ENCODE measurements at places on chromosomes 2 and 18. TPM values are rescaled to one million over a fixed set of nuclear protein-coding genes. Genes with fewer than 3 reads are reported as not detected.

LYG1 gene
- total RNA-seq: not detected

HOXD1 gene
- 0.13 TPM for total RNA-seq

EVX2 gene
- total RNA-seq: not detected

CD28 gene
- 0.11 TPM for total RNA-seq

RBKS gene
- total RNA-seq: 2.8 TPM

CNRIP1 gene
- total RNA-seq: 37.7 TPM

HRH4 gene
- not detected for total RNA-seq

IHH gene
- not detected for total RNA-seq

RNF152 gene
- 5.4 TPM for total RNA-seq

METTL4 gene
- total RNA-seq: 16.9 TPM

NPPC gene
- total RNA-seq: not detected

GPC1 gene
- total RNA-seq: 101 TPM

GPR45 gene
- total RNA-seq: not detected

PARD6G gene
- 0.22 TPM for total RNA-seq

HJURP gene
- total RNA-seq: 13.2 TPM

LYPD6B gene
- total RNA-seq: 3.9 TPM

SERPINB4 gene
- total RNA-seq: not detected

TYMS gene
- total RNA-seq: 16.8 TPM

OSBPL6 gene
- 6.3 TPM for total RNA-seq

IL18R1 gene
- total RNA-seq: 1.5 TPM

B4GALT6 gene
- 2.4 TPM for total RNA-seq

FMNL2 gene
- 19.6 TPM for total RNA-seq

CMPK2 gene
- 0.13 TPM for total RNA-seq

ALK gene
- not detected for total RNA-seq

FKBP7 gene
- 18.6 TPM for total RNA-seq

PID1 gene
- total RNA-seq: 4.9 TPM

IL1F10 gene
- not detected for total RNA-seq
